ENCODE measurements at places on chromosomes 1 and 21.
A peak's percentile ranks its signal among the peaks of the same experiment; 100 is the strongest.

DNA sequence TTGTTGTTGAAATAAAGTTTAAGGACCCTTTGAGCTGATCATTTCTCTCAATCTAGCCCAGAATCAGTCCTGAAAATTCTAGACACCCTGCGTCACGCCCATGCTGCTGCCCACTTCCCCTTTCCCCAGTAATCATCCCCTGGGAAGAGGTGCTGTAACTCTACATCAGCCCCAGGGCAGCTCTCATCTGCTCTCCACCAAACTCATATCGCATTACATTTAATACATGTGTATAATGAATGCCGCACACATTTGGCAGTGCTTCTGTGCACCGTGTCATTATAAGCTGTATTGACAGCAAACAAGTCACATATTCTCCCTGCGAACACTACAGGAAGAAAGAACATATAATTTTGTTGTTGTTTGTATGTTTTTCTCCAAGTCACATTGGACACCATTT, 539.7 kb upstream of the DAB1 start:
- DNase-seq = no peak

DNA sequence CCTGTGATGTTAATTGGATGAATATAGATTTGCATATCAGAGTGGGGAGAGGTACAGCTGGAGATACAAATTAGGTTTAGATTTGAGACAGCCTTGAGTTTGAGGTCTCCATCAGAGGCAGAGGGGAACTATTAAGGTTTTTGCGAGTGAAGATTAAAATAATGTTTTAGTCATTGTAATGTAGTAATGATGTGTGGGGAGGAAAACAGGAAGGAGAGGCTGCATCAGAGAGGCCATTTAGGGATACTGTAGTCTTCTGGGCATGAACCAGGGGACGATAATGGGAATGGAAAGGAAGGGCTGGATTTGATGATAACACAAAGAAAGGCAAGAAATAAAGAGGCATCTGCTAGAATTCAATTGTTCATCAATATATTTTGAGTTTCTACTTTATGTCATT, 9.5 kb downstream of the CD84 start:
- no peak for DNase-seq

GRCh38 chr21:32350211-32350980, 42.4 kb downstream of the URB1 start:
- DNase-seq = no peak

GRCh38 chr1:59903141-59903754, 23.3 kb downstream of the CYP2J2 start:
- DNase-seq = peak; percentile 25

- no peak for DNase-seq
These were observed 51.3 kb upstream of the LRRN2 start for GRCh38 chr1:204736836-204737235.

DNA sequence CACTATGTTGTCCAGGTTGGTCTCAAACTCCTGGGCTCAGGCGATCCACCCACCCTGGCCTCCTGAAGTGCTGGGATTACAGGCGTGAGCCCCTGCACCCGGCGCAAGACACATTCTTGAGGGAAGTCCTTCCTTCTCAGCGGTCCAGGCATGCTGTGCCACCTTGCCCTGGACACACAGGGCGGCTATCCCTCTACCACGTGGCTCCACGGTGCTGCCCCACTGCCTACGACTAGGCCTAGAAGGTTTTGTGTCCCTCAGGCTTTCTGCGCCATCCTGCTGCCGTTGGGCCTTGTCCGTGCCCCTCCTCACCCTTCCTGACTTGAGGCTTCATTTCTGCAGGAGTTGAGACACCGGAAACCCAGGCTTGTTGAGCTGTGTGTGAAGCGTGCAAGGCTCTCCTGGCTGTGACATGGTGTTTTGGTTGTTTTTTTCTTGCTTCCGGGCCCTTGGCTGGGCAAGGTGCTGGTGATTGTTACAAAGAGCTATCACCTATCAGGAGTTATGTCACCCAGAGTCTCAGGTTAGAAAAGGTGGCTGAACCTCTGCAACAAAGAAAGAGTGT, 13.9 kb downstream of the C1orf174 start:
- no peak for DNase-seq

DNA sequence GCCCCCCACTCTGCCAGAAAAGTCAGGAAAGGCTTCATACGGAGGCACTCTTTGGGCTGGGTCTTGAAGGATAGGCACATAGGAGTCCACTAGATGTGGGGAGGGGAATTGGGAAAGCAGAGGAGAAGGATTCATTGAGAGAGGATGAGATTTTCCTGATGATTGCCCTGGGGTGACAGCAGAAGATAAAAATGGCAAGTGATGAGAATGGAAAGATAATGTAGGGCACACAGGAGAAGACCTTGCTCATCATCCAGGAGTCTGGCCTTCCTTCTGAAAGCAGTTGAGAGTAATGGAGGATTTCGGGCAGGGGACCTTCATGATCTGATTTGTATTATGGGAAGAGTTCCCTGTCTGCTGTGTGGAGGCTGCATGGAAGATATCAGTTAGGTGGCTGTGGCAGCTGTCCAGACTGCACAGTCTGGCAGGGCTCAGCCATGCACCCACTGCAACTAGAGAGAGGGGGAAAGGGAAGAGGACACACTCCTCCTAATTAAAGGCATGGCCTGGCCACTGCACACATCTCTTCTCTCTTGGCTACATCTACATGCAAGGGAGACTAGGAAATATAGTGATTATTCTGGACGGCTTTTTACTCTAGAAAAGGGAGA, 9.6 kb upstream of the FABP3 start:
- DNase-seq = no peak

DNA sequence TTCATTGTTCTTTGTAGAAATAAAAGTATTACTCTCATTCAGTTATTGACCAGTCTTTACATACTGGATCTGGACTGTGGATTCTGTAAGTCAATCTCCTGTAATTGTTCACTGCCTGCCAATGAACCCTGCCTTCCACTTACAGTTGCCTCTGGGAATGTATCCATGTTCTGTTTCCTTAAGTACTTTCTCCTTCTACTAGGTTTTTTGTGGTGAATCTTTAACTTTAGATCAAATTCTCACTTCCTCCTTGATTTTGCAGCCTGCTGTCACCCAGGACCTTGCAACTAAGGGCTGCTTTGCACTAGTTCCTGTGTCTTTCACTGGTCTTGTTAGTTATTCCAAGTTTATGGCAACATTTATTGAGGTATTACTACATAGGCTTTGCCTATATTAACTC, 28.2 kb upstream of the ANKRD13C start:
- DNase-seq = no peak

- no peak for DNase-seq
These were observed 326.7 kb downstream of the PAPPA2 start for GRCh38 chr1:176789571-176790090.

DNA sequence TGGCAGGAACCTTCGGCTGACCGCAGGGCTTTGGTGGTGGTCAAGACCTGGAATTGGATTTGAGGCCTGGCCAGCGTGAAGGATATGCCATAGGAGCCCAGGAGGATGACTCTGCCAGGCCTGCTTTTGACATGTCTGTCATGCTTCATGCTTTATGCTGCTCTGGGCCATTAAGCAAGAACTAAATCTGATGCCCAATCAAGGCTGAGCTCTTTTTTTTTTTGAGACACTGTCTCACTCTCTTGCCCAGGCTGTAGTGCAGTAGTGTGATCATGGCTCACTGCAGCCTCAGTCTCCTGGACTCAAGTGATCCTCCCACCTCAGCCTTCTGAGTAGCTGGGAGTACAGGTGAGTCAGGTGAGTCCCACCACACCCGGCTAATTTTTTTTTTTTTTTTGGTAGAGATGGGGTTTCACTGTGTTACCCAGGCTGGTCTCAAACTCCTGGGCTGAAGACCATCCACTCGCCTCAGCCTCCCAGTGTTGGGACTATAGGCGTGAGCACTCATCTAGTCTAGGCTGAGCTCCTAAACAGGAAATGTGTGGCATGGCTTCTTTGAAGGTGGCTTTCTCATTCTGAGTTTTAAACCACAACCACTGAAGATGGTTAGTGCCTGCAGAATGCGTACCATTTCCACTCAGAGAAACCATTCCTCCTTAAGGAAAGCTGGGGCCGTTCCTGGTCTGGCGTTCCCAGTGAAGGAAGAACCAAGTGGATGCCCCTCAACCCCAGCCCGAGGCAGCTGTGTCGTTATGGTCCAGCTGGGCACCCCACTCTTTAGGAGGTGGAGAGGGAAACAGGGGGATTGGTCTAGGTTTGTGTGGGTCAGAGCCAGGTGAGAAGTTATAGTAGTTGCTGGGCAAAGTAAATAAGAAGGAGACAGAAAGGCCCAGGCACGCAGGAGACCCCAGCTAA, 34.2 kb upstream of the ATP5PO start:
- DNase-seq = no peak

- no peak for DNase-seq
These were observed 244.9 kb downstream of the DISC1 start for GRCh38 chr1:231871471-231871870.

DNA sequence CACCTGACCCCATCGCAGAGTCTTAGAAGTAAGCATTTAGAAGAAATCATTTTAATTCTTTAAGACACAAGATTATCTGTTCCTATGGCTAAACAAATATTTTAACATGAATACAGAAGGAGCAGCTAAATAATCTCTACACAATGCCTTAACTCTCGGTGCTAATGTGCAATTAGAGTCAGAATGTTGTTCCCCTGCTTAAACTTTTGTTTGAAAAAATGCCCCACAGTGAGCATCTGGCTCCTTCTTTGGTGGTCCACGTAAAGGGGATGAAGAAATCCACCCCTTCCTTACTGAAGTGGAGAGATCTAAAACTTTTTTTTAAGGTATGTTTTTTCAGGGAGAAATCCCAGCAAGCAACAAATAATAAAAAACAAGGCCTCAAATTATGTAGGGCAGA, 55.2 kb downstream of the SLC45A1 start:
- DNase-seq = no peak

GRCh38 chr1:205680073-205680851, at the start of gene SLC45A3:
Gene SLC45A3, minus strand, starts transcription at chr1:205680509. Its CDS starts 15,853 bp downstream, at chr1:205664656.
- no peak for DNase-seq

- DNase-seq = no peak
These were observed 616 bp upstream of the LAX1 start for GRCh38 chr1:203764105-203765028.

DNA sequence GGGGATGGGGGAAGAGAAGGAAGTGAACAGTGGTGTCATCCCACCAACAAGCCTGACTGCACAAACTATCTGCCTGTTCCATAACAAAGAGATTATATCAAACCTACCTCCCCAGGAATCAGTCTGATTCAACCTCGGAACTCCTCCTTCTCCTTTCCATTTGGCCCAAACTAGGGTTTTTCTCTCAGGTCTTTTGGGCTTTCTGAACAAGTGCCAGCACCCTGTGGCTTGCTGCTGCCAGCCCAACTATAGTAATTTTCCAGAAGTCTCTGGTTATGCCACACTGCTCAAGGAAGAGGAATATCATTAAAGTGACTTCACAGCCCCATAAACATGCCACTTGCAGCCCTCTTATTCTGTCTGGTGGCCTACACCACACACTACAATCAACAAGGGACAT, 70.5 kb downstream of the RGS7 start:
- no peak for DNase-seq

DNA sequence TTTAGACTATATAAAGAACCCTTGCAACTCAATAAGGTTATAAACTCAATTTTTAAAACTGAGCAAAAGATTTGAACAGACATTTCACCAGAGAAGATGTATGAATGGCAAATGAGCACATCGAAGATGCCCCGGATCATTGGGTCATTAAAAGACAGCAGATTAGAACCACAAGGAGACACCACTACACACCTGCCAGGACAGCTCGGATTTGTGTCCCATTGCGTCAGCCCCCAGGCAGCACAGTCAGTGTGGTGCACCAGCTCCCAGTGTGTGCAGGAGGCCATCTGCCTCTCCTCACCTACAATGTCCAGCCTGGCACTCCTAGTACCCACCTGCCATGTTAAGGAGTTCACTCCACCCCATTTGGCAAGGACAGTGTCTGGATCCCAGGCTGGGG, 61.1 kb upstream of the LRP8 start:
- no peak for DNase-seq

GRCh38 chr1:22104094-22104493, 38.8 kb downstream of the WNT4 start:
- DNase-seq = no peak

DNA sequence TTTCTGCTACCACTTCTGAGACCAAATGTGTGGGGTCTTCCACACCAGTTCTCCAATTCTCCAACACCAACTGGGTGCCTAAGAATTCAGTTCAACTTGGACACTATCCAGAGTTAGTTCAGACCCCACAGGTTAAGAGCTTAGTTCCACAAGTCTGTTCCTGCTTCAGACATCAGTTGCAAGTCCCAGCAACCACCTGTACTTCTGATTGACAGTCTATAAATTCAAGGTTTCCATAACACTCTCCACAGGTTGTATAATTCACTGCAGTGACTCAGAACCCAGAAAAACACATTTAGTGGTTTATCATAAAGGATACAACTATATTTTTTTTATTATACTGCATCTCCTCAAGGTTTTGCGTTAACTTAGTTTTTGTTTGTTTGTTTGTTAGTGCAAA, 18.7 kb downstream of the AK5 start:
- no peak for DNase-seq

DNA sequence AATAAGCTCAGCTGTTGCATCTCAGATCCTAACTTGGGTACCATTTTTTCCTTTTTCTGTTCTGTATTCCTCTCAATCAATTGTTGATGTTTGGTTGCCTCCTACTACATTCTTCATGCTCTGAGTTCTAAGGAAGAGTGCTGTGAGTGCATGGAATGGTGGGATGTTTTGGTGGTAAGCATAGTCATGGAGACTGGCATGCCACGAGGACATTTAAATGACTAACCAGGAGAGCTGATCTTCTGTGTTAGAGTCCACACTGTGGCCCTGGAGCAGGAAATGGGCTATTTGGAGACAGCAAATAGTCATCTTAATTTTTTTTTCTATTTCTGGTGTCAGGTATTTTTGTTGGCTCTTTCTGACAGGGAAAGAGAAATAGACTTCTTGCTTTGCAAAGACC, 69.5 kb upstream of the HSD17B7 start:
- DNase-seq = peak; percentile 35

- no peak for DNase-seq
These were observed 2.1 kb downstream of the C1orf21 start for GRCh38 chr1:184388971-184389370.

DNA sequence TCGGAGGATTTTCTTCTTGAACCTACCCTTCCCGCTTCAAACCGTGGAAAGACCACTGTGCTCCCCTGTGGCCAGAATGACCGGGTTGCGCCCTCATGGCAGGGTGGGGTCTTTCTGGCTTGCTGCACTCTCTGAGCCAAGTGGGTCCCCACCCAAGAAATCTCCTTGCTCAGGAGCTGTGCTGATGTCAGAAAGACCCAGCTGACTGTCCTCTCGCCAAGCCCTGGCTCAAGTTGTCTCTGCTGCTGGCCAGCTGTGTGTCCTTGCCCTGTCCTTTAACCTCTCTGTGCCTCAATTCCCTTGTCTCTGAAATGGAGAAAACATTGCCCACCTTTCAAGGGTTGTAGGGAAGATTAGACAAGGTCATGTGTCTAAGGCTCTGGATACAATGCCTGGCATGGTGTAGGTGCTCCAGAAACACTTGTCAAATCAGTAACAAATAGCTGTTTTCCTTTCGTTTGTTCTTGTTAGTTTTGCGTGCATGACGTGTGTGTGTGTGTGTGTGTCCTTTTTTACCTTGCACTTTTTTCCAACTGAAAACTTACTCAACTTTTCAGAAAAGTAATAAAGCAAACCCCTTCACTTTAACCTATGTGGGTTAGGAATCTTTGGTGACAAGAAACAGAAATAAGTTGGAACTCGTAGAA, 41.1 kb upstream of the RPL11 start:
- DNase-seq = no peak
